GM23248 (cell line): ENCODE measurements at places on chromosomes 3 and 15.

DNA sequence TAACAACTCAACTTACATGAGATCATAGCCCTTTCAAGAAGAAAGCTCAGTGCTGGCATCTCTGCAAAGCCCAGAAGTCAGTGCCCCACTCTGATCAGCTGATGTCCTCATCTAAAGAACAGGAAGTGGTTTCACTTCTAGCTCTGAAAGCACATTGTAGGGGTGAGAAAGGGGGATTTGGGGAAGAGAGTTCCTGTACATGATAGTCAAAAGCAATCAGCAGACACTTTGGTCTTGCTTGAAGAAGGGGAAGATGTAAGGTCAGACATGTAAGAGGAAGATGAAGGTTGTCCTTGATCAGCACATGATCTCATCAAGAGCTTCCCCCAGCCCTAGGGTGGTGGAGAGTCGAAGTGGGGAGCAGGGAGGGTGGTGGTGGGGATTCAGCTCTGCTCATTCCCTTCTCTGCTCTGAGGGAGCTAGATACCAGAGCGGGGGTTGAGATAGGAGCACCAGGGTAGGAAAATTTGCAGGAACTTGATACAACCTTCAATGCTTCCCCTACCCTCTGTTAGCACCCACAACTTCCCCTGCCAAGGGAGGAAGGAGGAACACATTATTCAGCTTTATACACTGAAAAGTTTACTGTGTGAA is 76.4 kb upstream of the ETV5 start:
- DNase-seq: no peak
- H3K36me3 ChIP-seq: no peaks in the 10 kb centered on the region
- H3K27ac ChIP-seq: no peak overlapping the region

DNA sequence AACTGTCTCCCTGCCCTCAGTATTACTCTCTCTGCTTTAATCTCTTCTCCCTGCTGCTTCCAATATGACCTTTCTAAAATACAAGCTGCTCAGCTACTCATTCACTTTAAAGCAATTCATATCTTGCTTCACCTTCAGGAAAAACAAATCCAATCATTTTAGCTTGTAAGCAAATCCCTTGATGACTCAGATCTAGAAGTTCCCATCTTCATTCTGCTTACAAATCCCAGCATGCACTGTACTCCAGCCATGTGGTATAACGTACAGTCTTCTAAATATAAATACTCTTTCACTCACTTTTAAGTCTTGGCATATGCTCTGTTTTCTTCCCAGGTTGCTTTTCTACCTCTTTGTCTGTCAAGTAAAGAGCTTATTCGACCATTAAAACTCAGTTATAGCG is 1009.1 kb upstream of the SEMA6D start:
- no peaks in the 10 kb centered on the region for H3K27me3 ChIP-seq
- H3K36me3 ChIP-seq: no peaks in the 10 kb centered on the region
- no peaks in the 10 kb centered on the region for H3K4me1 ChIP-seq
- no peak overlapping the region for H3K4me3 ChIP-seq
- H3K27ac ChIP-seq: no peak overlapping the region

- no peak overlapping the region for H3K27ac ChIP-seq
- no peaks in the 10 kb centered on the region for H3K4me1 ChIP-seq
- H3K4me3 ChIP-seq: no peak overlapping the region
- no peaks in the 10 kb centered on the region for H3K27me3 ChIP-seq
- DNase-seq: no peak
These were observed 428.3 kb upstream of the ATP11B start for GRCh38 chr3:182364723-182365650.

DNA sequence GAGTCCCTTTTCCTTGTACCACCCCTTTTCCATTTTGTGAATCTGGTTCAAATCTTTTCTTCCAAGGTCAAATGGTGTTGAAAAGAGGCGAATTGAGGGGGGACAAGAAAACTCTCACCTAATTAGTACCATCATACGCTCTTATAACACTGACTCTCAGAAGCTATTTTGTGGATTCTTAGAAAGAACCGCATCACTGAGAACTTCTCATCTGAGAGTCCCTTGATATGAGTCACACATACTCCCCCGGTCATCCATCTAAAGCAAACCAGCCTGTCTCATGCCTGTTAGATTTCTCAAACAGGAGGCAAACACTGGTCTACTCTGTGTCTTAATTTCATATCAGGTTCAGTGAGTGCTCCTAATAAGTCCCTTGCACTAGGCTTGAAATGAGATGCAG is 76.5 kb upstream of the SPRED1 start:
- H3K4me1 ChIP-seq: peaks cover 5% of the 10 kb centered on the region; the same call in 1 of the 2 replicates
- H3K4me3 ChIP-seq: no peak overlapping the region
- H3K27me3 ChIP-seq: no peaks in the 10 kb centered on the region
- H3K36me3 ChIP-seq: no peaks in the 10 kb centered on the region

GRCh38 chr3:59935025-59935424 is 885.2 kb upstream of the CFAP20DC start:
- H3K36me3 ChIP-seq: no peaks in the 10 kb centered on the region
- DNase-seq: no peak
- no peak overlapping the region for H3K27ac ChIP-seq
